Astrocyte (in vitro differentiated cells and primary cell): ENCODE measurements at places on chromosomes 2 and 18.

GRCh38 chr2:211162911-211163310 is 606.5 kb downstream of the CPS1 start:
- no peak for DNase-seq

GRCh38 chr2:100940240-100940639 is 61.8 kb upstream of the RPL31 start:
- no peak for DNase-seq

DNA sequence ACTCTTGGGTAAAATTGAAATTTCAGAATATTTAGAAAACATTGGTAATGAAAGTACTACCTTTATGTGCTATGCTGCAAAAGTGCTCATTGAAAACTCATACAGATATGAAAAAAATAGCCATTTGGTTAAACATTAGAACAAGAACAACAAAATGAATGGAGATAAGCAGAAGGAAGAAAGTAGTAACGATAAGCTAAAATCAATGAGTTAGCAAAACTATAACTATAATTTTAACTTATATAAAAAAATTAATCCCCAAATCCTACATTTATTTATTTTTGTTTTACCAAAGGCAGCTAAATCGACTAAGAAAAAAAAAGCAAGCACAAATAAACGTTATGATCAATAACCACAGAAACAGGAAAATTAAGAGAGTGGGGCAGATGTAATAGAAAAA is 99.2 kb downstream of the CERS6 start:
- DNase-seq: no peak

- DNase-seq: peak; percentile 52
Measured at GRCh38 chr18:23498877-23499276, 4.4 kb upstream of the RMC1 start.

DNA sequence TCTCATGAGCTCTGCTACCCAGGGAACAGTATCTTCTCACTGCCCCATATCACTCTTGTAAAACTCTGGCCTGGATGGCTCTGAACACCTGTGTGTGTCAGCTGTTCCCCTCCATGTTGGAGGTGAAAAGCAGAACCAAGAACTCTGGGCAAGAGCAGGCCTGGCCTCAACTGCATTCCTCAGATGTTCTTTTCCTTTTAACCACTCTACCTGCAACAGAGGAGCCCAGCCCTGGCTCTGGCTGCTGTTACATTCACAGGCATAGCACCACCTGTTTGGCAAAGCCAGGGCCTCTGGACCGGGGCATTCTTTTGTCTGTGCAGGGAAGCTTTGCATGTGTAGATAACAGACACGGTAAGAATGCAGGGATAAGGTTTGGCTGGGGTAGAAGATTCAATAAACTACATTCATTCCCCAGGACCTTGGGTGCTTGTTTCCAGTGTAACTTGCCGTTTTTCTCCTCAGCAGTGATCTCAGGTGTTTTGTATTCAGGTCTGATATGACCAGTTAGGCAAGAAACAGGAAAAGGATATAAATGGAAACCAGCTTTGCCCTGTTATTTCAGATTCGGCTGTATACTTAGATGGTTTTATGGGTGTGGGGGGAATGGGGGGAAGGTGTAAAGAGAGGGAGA is 95.1 kb downstream of the SPTBN1 start:
- DNase-seq: no peak
